T-helper 1 cell (primary cell): ENCODE measurements at places on chromosomes 4 and X.

GRCh38 chrX:15127010-15127409, 142.9 kb downstream of the ASB9 start:
- DNase-seq: no peak

- no peak for DNase-seq
Measured at GRCh38 chrX:5402461-5402860, 826.2 kb downstream of the NLGN4X start.

GRCh38 chr4:47855350-47855749, 17.5 kb upstream of the CORIN start:
- no peak for DNase-seq

- DNase-seq: no peak
Measured at GRCh38 chr4:4838936-4839810, 20.3 kb upstream of the MSX1 start.

- no peak for DNase-seq
Measured at GRCh38 chrX:20132666-20133065, 9.0 kb downstream of the EIF1AX start.

GRCh38 chrX:49077941-49078340, 1.7 kb downstream of the WDR45 start:
- no peak for DNase-seq

GRCh38 chrX:44731160-44731559, 112.7 kb upstream of the DUSP21 start:
- DNase-seq: no peak

- no peak for DNase-seq
Measured at GRCh38 chr4:52948057-52948423, 85.9 kb downstream of the RASL11B start.

GRCh38 chr4:99210789-99211188, 8.3 kb downstream of the ADH6 start:
- no peak for DNase-seq

- no peak for DNase-seq
Measured at GRCh38 chrX:139738581-139738980, 30.6 kb upstream of the MCF2 start.

DNA sequence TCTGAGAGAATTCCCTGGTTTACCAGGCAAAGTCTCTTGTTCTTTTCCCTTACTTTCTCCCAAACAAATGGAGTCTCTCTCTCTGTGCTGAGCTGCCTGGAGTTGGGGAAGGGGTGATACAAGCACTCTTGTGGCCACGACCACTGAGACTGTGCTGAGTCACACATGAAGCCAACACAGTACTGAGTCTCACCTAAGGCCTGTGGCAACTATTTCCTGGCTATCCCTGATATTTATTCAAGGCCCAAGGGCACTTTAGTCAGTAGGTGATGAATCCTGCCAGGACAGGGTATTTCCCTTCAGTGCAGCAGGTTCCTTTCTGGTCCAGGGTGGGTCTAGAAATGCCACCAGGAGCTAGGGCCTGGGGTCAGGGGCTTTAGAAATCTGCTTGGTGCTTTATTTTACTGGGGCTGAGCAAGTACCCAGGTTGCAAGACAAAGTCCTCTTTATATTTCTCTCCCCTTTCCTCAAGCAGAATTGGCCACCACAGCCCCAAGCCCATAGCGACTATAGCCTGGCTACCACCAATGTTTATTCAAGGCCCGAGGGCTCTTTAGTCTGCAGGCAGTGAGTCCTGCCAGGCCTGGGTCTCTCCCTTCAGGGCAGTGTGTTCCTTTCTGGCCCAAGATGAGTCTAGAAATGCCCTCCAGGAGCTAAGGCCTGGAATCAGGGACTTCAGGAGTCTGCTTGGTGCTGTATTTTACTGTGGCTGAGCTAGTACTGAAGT, 10.5 kb downstream of the ARL13A start:
- DNase-seq: no peak

DNA sequence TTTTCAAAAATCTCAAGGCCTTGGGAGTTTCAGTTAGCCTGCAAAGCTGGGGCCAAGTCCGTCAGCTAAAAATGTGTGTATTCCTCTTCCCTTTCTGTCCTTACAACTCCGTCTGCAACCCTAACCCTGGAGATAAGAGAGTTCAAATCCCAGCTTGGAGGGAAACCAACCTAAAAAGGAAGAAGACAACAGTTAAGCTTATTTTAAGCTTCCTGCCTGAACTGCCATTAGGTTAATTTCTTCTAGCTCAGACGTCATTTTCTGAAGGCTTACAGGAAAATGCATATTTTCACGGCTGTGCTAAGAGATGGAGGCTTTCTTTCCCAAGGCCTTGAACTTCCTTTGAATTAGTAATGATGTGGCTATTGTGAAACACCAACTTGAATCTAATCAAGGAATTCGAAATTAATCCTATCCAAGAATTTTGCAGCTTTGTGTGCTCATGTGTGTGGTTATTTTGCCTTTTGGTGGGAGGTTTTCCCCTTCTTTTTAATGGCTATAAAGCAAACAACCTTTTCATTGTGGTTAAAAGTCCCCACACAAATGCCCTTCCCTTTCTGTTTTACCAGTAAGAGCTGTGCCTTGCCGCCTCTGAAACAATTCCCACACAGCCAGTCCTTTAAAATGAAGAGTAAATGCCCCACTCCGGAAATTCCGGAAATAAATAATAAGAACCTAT, 103.5 kb downstream of the IRF2 start:
- DNase-seq: no peak

- no peak for DNase-seq
Measured at GRCh38 chr4:80180743-80181142, 16.6 kb upstream of the PRDM8 start.

DNA sequence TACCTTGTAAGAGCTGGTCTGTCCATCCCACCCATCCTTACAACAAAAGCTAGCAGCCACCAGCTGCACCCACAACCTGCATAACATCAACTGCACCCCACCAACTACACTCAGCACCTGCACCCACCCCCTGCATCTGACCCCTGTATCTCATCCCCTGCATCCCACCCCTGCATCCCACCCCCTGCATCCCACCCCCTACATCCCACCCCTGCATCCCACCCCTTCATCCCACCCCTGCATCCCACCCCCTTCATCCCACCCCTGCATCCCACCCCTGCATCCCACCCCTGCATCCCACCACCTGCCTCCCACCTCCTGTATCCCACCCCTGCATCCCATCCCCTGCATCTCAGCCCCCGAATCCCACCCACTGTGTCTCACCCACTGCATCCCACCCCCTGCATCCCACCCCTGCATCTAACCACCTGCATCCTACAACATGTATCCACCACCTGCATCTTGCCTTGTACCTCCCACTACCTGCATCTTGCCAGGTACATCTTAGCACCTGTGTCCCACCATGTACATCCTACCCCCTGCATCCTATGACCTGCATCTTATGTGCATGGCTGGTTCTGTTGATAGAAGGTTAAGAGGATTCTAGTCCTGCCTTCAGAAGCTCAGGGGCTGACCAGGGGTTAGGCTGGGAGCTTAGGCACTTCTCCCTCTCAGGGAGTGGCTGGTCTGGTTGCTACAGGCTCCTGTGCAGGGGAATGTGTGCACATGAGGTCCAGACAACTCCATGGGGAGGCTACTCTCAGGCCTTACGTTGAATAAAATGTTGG, 9.4 kb downstream of the TMEM271 start:
- no peak for DNase-seq

GRCh38 chr4:183118585-183118984, 19.5 kb downstream of the WWC2 start:
- DNase-seq: no peak

- DNase-seq: no peak
Measured at GRCh38 chrX:44906041-44906440, 33.1 kb downstream of the KDM6A start.

GRCh38 chrX:97021680-97022079, 138.0 kb downstream of the RPA4 start:
- no peak for DNase-seq

- no peak for DNase-seq
Measured at GRCh38 chr4:53512608-53513007, 78.7 kb downstream of the LNX1 start.

DNA sequence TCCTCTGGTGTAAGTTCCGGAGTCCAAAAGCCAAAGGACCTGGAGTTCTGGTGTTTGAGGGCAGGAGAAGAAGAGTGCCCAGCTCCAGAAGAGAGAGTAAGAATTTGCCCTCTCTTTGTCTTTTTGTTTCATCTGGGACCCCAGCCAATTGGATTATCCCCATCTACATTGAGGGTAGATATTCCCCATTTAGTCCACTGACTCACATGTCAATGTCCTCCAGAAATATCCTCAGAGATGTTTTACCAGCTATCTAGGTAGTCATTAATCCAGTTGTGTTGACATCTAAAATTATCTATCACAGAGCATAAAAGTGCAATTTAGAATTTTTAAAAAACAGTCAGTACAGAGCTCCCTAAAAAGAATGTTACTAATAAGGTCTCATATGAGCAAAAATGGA, 132.9 kb upstream of the TMEM47 start:
- no peak for DNase-seq

DNA sequence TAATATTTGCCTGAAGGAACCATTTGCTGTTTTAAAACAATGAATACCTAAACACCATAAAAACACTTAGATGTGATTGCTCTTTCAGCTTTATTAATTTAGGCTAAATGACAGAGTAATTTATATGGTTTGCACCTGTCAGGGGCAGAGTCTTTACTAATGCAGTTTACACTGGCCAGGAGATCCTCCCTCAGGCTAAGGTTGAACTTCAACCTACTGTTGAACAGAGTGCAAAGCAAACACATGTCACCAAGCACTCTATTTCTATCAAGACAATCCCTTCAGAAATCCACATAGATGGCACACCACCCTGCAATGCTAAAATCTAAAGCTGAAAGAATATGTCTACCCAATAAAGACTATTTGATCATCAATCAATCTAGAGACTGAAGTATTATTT, 147.3 kb downstream of the KLHL13 start:
- DNase-seq: no peak

- DNase-seq: no peak
Measured at GRCh38 chr4:148062301-148062950, 330.5 kb downstream of the ARHGAP10 start.

- no peak for DNase-seq
Measured at GRCh38 chr4:33989820-33990443, 2254.4 kb downstream of the ARAP2 start.

GRCh38 chr4:83646538-83647239, 110.8 kb downstream of the GPAT3 start:
- no peak for DNase-seq

GRCh38 chr4:158809611-158810486, 41.0 kb downstream of the FNIP2 start:
- no peak for DNase-seq

DNA sequence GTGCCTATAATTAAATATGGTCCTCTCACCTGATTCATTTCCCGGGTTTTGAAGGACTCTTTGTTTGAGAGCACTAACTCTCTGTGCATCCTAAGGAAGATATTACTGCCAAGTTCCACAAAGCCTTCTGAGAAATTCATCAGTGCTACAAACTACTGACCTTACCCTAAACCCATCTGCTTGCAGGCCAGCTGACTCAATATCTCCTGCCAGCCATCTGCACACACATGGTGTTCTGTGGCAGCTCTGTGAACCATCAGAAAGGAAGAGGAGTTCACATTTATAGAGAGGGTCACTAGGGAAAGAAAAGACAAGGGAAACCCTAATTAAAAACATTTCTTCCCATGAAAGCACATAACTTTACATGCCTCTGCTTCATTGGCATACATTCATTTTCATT, 156.7 kb downstream of the ATP10D start:
- no peak for DNase-seq

DNA sequence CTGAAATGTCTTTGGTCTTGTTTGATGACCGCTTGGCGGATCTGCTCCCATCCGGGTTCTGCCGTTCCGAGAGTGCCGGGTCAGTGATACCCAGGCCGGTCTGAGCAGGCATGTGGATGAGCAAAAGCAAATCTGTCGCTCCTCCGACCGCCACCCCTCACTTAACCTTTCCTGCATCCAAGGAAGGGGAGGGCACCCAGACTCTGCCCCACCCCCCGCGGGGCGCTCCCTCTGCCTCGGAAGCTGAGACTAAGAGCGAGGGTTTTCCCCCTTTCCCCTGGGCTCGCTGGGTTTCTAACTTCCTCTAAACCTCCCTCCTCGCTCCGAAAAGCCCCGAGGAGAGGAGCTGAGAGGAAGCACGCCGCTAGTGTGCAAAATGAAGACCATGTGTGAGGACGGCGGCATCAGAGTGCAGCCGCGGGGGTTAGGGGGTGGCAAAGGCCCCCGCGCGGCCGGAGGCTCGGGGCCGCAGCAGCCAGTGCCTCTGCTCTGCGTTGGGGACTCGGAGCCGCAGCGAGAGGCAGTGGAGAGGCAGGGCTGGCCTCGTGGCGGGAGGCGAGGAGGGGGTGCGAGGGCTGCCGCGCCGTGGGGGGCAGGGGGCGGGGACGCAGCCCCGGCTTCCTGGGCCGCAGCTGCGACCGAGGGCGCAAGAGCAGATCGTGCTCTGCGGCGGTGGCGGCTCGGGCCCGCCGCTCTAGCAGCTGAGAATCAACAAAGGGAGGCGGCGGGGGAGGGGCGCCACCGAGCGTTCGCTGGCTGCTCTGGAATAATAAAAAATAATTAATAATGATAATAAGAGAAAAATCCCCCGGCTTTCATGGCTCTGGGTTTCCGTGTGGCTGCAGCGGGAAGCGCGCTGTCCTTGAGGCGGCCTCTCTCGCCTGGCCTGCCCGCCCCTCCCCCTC, 55.8 kb upstream of the BCOR start:
- DNase-seq: peak; percentile 61

DNA sequence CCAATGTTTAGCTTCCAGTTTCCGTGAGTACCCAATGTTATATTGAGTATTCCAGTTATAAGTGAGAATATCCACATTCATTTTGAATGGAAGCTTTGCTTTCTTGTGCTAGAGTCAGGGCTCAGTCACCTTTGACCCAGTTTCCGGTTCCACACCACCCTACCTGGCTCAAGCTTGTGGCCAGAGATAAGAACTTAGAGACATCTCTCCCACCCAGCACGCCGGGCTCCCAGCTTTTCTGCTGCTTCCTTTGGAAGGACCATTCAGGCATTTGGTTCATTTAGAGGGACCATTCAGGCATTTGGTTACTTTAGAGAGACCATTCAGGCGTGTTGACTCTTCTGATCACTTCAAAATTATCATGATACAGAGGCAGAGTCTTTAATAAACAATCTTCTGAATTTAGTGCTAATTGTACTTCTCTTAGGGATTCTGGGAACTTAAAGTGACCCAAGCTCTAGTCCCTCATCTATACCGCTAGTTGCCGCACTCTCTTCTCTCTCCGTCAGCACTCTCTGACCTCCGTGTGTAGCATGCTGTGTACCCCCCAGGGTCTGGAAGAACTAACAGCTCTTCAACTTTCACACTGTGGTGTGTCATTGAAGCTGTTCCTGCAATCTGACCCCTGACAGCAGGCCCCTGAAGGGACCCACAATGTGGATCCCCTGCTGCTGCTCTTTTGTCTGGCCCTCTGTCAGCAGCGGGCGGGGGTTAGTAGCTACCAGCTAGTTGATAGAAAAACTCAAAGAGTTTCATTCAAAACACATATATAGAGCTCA, 943.1 kb downstream of the ARAP2 start:
- no peak for DNase-seq

- DNase-seq: no peak
Measured at GRCh38 chrX:138349351-138349750, 362.2 kb downstream of the FGF13 start.

- no peak for DNase-seq
Measured at GRCh38 chrX:13028871-13029636, 15.4 kb downstream of the FAM9C start.

- DNase-seq: no peak
Measured at GRCh38 chrX:68807818-68808217, 21.0 kb upstream of the EFNB1 start.

GRCh38 chrX:6729626-6730025, 194.7 kb upstream of the VCX3A start:
- no peak for DNase-seq
